Upper lobe of right lung (tissue), 1 donor: ENCODE measurements at places on chromosomes 16 and 17. TPM values are rescaled to one million over a fixed set of nuclear protein-coding genes. Genes with fewer than 3 reads are reported as not detected.
A peak's percentile ranks its signal among the peaks of the same experiment; 100 is the strongest.

DNA sequence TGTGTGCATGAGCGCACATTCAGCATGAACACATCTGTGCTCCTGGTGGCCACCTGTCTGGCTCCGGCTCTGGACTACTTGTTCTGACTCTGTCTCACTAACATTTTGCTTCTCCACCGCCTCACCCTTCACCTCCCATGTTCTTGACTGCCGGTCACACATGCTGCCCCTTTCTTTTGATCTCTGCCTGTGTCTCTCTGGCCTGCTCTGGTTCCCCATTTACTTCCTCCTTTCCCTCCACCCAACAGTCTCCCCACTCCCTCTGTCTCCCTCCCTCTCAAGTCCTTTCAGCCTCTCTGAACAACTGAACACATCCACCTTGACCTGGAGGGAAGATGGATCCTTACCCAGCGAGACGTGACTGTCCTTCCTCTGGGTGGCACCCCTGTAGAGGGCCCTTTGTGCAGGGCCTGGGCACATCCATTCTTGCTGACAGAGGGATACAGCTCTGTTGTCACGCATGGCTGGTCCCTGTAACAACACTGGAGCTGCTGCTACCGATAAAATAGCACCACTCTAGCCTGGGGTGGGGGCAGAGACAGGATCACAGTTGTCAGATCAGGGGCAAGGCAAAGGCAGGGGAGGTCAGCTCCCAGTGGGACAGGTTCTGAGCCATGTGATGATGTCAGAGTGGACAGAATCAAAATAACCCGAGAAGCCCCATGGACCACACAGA is 11.0 kb downstream of the ZSCAN32 start:
- DNase-seq, result no peak

DNA sequence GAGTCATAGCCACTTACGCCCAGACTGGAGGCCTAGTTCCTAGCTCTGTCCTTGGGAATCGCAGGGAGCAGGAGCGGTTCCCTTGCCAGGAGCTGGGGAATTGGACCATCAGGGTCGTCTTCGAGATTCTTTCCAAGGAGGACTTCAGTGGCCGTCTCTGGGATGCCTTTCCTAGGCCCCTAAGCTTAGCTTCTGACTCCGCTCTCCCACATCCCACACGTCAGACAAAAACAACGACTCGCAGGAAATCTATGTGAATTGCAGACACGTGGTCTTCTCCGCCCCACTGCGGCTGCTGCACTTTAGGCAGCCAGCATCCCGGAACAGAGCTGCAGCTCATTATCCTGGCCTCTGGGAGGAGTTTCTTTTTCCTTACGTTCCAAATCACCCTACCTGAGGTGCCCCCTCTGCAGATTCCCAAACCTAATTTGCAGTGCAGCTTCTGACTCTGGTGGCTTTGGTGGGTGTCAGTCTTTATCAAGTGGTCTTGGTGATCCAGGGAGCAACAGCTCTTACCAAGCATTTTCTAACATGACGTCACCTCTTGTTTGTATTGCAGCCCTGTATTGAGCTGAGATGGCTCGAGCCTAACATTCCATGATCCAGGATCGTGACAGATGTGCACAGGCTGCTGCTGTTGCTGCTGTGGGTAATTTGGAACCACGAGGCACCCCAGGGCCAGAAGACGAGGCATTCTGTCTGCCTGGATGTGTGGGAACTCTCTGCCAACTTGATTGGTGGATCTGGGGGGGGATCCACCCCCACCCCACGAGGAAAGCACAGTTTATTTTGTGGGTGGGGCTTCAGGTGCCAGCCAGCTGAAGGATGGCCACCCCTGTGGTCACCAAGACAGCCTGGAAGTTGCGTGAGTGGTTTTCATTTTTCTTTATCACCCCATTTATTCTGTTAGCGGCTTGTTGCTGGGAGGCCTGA is 1.1 kb downstream of the KATNB1 start:
- DNase-seq, result peak; percentile 67

DNA sequence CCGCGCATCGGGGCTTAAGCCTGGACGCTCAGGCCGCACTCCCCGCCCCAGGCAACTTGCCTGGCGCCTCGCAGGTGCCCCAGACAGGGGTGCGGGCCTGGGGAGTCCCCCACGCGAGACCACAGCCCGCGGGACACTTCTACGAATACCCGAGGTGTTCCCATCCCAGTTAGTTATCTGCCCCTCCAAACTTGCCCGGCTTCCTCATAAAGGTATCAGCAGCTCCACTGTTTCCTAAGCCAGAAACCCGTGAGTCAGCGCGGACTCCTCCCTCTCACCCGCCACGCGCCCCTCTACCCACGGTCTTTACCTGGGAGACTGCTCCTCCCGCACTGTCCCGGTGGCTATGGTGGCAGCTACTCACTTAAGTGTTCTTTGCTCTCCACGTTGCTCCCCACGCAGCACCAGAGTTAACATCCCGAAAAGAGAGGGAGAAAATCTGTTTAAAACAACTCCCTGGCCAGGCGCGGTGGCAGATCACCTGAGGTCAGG is 1.0 kb upstream of the CREBBP start:
- DNase-seq, result no peak

GRCh38 chr16:65124596-65124995 is 2.7 kb upstream of the CDH11 start:
- no peak for DNase-seq

DNA sequence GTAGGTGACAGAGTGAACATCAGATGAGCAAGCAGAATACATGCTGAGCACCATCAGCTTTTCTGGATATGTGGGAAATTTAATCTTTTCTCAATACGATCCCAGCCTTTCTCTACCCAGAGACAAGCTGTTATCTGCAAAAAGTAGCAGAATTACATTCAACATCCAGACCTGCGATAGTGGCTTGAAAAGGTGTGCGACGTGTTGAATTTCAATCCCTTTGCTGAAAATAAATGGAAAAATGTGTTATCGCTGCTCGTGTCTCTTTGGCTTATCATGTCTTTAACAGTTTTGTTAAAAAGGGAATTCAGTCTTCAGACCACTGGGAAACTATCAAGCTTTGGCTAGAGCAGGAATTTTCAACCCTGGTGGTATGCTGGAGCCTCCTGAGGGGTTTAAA is 98.8 kb upstream of the FAM20A start:
- DNase-seq, result no peak

GRCh38 chr16:57740423-57741071 is 5.0 kb downstream of the KATNB1 start:
- DNase-seq, result no peak

- no peak for DNase-seq
Measured at GRCh38 chr17:69170377-69170776, 28.7 kb upstream of the ABCA6 start.

- DNase-seq, result no peak
Measured at GRCh38 chr17:57890857-57891232, 41.0 kb upstream of the MRPS23 start.

DNA sequence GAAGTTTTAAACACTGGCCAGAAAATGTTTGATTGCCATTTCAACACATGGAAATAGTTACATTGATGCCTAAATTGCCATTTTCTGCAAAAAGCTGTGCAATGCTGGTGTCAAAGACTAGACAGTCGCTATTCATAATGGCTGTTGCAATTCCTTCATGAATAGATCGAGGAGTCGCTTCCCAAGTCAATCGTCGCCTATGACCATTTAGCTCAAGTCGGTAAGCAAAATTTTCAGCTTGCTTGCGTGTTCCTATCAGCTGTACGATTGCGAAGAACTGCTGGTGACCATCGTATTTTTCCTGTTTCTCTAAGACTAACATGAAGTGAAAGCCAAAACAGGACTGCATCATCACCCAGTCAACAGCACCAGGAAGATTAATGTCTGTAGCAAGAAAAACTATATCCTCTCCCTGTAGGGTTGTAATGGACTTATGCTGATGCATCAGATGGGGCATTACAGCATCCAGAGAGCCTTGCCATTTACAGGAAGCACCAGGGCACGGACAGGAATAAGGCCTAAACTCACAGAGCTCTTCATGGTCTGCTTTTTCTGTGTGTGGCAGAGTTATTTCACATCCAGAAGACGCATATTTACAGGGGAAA is 23.6 kb downstream of the SIAH1 start:
- no peak for DNase-seq

GRCh38 chr17:235831-236640 is 54.6 kb upstream of the DOC2B start:
- peak; percentile 55 for DNase-seq

DNA sequence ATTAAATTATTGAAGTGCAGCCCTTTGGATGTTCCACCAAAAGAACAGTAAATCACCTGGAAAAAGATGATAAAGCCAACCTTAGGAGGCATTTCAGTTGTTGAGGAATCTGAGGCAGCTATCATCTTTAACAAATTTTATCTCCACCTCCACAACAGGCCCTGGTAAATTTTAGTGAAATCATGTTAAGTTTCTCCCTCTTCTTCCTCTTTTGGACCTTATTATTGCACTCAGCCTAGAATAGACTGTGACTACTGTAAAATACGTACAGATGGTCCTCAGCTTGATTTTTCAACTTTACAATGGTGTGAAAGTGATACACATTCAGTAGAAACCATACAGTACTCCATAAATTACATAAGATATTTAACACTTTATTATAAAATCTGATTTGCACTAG is 90.3 kb downstream of the USP32 start:
- DNase-seq, result no peak

DNA sequence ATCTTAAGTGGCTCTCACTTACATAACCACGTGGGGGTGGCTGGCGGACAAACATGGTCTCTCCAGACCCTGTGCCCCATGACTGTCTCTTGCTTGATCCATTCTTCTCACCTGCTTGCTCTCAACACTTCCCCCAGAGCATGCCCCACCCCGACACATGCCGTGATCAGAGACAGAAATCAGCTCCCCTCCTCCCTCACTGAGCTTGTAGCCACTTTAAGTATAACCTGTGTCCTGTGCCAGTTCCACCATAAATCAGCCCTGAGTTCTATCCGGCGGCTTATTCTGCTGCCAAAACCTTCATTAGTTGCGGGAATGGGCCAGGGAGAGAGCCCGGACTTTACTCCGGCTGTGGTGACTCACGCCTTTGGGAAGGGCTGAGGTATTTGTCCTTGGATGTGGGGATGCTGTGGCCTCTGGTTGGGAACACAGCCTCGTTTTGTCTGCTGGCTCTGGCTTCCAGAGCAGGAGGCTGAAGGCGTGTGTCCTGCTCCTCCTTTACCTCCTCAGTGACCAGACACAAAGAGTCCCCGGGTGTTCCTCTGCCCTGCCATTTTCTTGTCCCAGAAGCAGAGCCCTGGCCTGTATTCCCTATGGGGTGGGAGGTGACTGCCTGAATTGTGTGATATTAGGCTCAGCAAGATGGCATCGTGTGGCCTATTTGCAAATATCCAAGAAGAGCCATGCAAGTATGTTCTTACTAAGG is 21.1 kb downstream of the ANKRD40 start:
- DNase-seq, result peak; percentile 66

GRCh38 chr17:44794851-44795413 is 35.2 kb downstream of the GJC1 start:
- peak; percentile 38 for DNase-seq

DNA sequence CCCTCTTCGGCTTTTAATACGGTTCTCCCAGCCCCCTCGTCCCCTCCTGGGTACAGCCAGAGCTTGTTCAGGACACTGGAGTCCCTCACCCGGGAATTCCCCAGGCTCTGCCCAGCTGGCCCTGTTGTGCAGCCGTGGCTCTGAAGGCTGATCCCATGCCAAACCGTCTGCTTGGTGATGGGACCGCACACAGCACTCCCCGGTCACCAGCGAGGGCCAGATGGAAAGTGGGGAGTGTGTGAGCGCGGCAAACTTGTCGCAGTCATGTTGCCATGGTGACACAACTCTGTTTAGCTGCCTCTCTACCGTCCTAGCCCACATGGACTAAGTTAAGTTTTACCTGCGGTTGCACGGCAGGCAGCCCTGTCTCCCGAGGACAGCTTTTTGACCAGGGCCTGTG is 107.9 kb downstream of the RAP1GAP2 start:
- no peak for DNase-seq

DNA sequence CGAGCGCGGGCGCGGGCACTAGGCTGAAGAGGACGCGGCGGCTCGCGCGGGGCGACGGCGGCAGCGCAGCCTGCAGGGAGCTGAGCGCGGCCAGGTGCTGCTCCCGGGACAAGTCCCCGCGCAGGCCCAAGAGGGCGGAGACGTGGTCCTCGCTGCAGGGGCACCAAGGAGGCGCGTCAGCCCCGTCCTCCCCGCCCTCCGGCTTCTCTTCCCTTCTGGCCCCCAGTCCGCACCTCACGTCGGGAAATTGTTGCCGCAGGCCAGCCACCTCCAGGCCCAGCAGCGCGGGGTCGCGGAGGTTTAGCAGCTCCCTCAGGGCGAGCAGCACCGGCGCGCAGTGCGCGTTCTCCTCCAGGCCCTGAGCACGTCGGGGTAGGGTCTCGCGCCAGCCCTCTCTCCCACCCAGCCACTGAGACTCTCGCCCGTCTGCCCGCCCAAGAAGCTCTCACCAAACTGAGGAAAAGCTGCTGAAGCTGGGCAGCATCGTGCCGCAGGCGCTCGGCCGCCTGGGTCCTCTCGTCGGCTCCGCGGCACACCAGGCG is 761 bp upstream of the MATCAP1 start:
- no peak for DNase-seq

DNA sequence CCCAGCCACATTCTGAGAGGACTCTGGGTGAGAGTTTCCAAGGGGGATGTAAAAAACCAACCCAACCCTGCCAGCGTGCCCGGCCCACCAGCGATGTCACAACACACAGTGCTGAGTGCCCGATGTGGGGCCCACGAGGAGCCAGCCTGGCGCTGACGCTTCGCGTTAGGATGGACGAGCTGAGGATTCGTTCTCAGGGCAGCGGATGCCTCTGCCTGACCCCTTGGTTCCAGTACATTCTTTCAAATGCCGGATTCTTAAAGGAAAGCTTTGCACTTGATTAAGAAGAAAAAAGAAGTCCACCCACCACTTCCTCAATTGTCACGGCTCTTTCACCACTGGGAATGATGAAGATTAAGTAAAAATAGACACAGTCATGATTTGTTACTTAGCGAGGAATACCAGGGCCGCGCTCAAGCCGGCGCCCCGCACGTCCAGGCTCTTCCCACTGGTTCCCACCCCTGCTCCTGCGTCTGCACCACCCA is 79.4 kb downstream of the IRF8 start:
- peak; percentile 75 for DNase-seq

The CNGB1 gene
- not detected for total RNA-seq

The VPS25 gene
- 42.3 TPM for total RNA-seq

The VAT1L gene
- total RNA-seq, result 0.32 TPM

The KRT15 gene
- total RNA-seq, result 24.3 TPM

The MMP2 gene
- total RNA-seq, result 353 TPM

The KCNJ18 gene
- not detected for total RNA-seq

The CAPNS2 gene
- 0.67 TPM for total RNA-seq

The ASGR1 gene
- 4.3 TPM for total RNA-seq

The CCL3 gene
- total RNA-seq, result 9.9 TPM
